ENCODE measurements at places on chromosomes 11 and 22.

DNA sequence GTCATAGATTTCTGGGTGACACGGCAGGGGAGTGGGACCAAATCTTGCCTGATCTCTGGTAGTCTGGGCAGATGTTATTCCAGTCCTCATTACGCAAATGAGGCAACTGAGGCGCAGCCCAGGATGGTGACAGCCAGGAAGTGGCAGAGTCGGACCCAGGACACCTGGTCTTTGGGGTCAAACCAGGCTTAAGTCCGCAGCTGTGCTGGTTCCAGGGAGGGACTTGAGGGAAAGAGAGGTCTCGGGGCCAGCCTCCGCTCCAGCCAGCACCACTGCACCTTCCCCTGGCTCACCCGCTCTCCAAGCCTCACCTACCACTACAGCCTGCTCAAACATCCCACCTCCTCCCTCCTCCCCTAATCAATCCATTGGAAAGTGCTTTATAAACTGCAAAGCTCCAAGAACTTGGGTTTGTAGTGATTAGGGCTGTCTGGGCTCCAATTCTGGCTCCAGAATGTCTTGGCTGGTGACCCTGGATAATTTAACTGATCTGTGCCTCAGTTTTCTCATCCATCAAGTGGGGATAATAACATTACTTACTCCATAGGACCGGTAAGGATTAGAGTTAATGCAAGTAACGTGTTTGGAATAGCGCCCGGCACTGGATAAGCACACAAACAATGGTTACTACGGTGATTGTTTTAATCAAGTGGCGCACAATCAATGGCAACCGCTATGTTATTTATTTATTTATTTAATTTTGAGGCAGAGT lies 526 bp upstream of the PNPLA5 start:
- no peak for DNase-seq

GRCh38 chr22:17929909-17930308 lies 94.5 kb downstream of the MICAL3 start:
- DNase-seq, result no peak

DNA sequence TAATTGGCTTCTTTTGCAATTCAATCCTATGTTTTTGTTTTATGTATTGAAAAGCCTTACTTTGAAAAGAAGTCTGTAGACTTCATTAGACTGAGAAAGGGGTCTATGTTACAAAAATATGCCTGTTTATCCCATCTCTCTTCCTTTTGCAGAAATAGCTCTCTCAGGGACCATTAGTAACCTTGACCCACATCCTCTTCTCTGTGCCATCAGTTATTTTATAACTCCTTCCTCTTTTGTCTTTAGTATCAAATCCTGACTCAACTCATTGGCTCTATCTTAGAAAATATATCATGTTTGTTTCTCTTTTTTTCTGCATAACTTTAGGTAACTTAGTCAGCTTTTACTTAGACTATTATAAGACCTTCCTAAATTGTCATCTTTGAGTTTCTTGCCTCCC lies 20.3 kb downstream of the ZC3H12C start:
- no peak for DNase-seq

DNA sequence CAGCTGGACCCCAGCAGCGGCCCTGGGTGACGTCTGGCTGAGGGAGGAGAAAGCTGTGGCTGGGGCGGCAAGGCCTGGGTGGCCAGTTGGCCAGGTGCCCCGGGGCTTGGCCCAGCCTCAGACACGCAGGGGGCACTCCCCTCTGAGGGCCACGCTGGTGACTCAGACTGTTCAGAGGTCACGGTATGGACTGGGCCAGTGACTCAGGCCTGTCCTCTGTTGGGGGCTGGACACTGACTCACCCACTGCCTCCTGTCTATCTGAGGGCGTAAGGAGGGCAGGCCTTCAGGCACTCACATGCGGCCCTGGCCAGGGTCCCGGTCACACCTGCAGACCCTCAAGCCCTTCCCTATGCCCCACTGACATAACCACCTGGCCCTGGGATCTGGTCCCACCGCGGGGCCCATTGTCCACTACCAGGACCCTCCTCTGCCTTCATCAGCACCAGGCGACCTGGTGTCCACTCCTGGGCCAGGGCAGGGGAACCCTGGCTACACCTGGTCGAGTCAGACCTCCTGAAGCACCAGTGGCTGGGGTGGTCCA lies 3.7 kb upstream of the MUC5AC start:
- DNase-seq, result peak; percentile 46

- DNase-seq, result no peak
These were observed 86.8 kb downstream of the WT1 start for GRCh38 chr11:32348502-32348901.

GRCh38 chr11:443542-444199 lies 1.9 kb upstream of the ANO9 start:
- DNase-seq, result peak; percentile 16

- no peak for DNase-seq
These were observed 17.1 kb upstream of the BRSK2 start for GRCh38 chr11:1372660-1373059.

GRCh38 chr11:23509023-23509422 lies 648.7 kb upstream of the CCDC179 start:
- no peak for DNase-seq

GRCh38 chr11:120389693-120390584 lies 53.7 kb downstream of the ARHGEF12 start:
- no peak for DNase-seq

DNA sequence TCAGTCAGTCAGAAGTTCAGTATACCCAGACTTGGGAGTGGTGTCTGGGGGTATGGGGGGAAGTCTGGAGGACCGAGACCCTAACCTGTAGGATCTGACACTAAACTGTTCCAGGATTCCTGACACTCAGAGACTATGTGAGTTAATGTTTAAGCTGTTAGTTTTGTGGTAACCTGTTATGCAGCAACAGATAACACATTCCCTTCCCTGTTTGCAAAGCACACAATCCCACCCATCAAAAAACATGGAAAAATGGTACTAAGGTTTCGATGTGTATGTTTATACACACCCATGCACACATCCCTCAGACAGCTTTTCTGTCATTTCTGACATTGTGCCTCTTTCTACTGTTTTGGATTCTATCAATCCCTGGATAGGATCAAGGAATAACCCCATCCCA lies 27.6 kb downstream of the ZNF280B start:
- DNase-seq, result no peak

DNA sequence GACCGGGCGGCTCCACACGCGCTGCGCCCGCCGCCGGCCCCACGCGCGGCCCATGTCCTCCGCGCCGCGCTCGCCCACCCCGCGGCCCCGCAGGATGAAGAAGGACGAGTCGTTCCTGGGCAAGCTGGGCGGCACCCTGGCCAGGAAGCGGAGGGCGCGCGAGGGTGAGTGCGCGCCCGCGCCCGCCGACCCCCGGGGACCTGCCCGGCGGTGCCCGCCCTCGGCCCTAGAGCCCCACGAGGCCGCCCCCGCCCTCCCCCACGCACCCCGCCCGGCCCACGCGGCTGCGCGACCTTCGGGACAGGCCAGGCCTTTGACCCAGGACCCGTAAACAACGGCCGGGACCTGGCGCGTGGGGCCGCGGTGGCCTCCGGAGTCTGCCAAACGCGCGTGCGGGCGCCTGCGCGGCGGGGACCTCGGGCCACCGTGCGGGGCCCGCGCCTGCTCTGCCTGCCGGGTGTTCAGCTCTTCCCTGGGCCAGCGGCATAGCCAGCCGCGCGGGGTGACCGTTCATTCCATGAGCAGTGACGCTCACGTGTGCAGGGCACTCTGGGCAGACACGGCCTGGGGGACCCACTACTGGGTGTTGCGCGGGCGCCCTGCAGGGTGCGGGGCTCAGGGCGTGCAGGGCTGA lies at the start of gene PARVB:
TSS of gene PARVB (plus strand) at position 15 of the 634 bp plus-strand sequence. CDS start at position 53, 38 bp downstream.
- DNase-seq, result peak; percentile 67

DNA sequence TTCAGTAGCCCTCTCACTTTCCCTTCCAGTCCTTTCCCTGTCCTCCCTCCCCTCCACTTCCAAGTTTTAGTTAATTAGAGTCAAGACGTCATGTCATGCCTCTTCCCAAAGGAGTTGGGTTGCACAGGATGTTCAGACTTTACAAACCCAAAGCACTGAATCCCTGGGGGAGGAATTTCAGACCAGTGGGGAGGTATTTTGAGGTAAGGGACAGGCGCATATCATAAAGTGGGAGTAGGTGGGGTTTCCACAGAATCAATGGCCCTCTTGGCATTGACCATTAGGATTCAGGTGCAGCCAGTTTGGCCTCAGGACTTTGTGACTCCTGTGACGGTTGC lies 733 bp upstream of the ACP2 start:
- no peak for DNase-seq

GRCh38 chr11:73171436-73172161 lies 29.5 kb upstream of the FCHSD2 start:
- DNase-seq, result no peak

- DNase-seq, result no peak
These were observed 16.8 kb downstream of the DGCR2 start for GRCh38 chr22:19105456-19105855.

DNA sequence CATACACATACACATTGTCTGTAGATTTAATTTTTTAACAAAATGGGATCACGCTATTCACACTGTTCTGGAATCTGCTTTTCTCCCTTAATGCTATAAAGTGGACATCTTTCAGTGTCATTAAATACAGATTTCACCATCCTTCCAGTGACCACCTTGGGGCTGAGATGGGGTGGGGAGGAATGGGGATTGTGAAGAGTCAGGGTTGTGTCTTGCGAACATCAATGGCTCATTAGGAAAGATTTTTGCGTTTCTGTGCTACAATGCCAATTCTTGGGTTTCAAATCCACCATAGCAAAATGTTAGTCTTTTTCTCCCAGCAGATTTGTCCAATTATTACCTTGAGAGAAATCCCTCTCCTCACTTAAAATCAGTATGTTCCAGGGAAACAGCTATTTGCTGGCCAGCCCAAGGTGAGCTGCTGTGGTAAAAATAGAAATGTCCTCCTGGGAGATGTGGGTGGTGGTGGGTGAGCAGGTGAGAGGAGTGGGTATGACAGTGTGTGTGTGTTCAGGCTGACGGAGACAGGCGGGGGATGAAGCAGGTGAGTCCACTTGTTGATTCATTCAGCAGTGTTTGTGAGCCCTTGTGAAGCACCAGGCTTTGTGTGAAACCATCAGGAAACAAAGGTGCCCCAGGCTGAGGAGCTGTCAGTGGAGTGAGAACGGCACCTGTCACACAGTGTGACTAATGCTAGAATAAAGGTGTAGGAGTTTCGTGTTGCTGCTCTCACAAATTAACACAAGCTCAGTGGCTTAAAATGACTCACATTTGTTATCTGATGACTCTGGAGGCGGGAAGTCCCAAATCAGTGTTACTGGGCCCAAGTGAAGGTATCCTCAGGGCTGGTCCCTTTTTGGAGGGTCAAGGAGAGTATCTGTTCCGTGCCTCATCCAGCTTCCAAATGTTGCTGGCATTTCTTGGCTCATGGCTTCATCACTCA lies 1.7 kb upstream of the CBX6 start:
- DNase-seq, result no peak

GRCh38 chr11:66006134-66006890 lies 4.0 kb downstream of the BANF1 start:
- DNase-seq, result no peak

DNA sequence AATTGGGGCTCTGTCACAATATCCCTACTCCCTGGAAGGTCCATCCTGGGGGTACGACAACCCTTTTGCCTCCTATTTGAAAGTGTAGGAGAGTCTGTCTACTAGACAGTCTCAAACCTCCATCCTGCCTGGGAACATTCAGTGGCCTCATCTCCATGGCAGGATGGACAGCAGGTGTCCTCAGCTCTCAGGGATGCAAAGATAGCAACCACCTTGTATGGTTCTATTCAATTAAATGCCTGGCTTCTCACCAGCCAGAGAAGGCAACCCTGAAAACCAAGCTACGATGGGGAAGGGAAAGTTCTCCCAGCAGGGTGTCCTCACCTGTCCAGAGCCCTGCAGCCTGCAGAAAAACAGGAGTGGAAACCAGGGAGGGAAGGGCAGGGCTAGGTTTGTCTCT lies 164.9 kb downstream of the MIAT start:
- DNase-seq, result no peak

DNA sequence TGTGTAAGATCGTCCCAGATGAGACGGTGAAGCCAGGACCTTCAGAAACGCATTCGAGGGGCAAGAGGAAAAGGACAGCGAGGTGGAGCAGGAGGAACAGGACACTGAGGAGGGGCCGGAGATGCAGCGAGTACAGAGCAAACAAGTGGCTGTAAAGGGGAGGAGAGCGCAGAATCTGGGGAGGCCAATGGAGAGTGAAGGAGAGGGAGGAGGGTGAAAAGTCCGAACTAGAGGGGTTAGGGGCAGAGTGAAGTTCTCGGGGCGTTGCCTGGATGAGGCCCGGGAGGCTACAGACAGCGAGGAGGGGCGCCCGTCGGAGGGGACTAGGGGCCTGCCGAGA lies 8.8 kb upstream of the PPIL2 start:
- no peak for DNase-seq

- no peak for DNase-seq
These were observed 2.5 kb downstream of the SCO2 start for GRCh38 chr22:50522806-50523438.

- no peak for DNase-seq
These were observed 151.9 kb downstream of the LDLRAD3 start for GRCh38 chr11:36095716-36096115.

- DNase-seq, result peak; percentile 46
These were observed 214.3 kb downstream of the NXPE2 start for GRCh38 chr11:114892381-114893197.

- DNase-seq, result no peak
These were observed 251.8 kb downstream of the KIRREL3 start for GRCh38 chr11:126748793-126749192.

DNA sequence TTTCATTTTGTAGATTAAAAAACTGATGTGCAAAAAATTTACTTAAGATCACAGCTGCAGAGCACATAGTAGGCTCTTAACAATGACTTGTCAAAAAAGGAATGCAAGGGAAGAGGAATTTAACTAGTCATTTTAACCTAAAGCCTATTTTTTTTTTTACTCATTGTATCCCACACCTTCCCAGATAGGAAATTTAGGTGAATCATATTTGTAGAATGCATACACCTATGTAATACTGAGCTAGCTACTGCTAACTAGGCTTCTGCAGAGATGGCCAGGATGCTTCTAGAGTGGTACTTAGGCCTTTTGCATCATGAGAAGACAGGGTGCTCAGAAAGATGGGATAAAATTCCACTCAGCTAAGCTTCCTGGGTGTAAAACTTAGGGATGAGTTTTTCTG lies 387.3 kb downstream of the AASDHPPT start:
- DNase-seq, result no peak

DNA sequence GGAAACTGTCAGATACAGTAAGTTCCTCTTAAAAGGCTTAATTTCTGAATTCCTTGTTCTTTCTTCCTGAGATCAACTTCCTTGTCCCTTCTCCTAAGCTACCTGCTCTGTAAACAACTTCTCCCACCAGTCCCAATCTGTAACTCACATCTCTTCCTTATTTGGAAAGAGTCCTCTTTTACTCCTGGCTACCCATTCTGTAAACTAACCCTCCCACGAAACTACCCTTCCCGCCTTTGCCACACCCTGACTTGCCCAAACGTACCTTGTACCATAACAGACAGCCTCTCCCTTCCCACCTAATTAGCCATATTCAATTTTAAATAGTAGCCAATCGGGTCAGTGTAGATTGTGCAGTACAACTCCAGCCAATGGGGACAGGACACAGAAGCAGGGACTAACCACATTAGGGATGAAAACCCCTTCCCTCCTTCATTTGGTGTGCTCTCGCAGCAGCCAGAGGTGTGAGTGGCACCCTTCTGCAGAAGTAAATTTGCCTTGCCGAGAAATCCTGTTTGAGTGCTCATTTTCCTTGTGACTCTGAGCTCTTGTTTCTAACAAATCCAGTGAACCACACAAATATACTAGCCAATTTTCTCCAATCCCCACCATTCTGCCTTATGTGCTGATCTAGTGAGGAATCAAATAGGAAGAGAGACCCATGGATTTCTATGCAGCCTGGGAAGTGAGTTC lies 49.5 kb downstream of the ZNF280B start:
- no peak for DNase-seq
